Right forelimb (tissue), 1 donor: ENCODE measurements at places on chromosomes 4 and X.
A peak's percentile ranks its signal among the peaks of the same experiment; 100 is the strongest.

DNA sequence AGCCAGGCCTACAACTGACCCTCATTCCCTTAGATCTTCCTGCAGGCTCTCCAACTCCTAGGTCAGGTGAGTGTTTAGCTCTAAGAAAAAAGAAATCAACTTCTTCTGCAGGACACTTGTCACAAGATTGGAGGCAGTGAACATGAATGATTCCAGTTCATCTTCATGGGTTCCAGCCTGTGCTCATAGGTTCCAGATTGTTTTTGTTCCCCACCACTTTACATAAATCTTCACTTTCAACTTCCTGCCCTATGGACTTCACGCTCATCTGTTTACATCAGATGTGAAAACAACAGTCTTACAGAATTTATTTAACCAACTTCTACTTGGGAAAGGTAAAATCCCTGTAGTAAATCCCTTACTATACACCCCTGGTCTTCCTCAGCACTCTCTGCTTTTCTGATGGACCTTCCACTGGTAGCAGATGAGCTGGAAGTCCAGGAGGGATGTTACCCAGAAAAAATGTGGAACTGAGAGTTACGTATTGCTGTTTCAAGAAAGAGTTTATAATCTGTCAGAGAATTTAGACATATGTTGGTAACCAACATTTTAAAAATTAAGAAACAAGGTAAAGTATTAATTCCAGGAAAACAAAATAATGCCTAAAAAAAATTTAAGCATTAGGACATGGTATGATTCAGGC, 62.4 kb downstream of the ANAPC10 start:
- no peak for DNase-seq

DNA sequence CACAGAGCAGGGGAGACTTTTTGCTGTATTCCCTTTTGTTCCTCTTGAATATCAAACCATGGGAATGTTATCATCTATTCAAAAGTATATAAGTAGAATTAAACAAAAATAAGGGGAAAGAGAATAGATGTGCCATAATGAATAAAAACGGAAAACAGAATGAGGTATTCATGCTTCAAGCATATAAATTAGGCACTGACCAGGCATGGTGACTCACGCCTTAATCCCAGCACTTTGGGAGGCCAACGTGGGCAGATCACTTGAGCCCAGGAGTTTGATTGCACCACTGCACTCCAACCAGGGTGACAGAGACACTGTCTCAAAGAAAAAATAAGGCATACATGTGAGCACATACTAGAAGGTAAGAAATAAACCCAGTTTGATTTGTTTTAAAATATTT, 16.3 kb upstream of the NEUROG2 start:
- no peak for DNase-seq

DNA sequence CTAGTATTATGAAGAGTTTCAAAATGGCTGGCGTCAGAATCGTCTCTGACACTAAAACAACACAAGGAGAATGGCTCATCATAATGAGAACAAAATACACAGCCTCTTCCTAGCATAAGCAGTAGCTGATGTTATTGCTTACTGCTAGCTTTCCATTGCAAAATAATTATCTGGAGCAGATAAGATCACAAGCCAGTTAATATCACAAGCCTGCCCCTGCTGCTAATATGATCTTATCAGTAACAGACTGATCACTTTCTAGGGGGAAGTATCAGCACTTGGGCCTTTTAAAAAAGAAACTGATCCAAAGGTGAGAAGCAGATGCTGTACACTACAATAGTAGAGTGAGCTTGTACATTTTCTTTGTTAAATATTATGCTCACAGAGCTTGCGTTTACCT, 554.8 kb upstream of the PABPC4L start:
- DNase-seq = no peak

DNA sequence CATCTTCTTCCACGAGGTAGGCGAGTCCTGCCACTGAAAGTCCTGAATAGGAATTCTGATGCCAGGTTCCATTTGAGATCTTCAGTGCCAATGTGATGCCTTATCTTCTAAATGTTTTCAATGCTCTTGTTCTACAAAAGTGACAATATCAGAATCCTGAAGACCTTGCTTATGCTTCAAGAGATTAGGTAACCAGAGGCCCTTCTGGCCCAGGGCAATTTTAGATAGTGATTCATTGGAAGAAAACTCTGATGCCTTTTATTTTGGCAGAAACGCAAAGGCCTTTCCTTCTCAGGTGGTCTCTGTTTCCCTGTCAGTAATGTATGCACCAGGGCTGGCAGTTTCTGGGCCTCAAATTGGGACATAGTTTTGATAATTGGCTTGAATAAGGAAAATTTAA, 144.8 kb downstream of the CEP135 start:
- no peak for DNase-seq

- DNase-seq = no peak
Measured at GRCh38 chrX:104469771-104470170, 96.2 kb upstream of the IL1RAPL2 start.

GRCh38 chr4:124337874-124338273, 374.7 kb downstream of the ANKRD50 start:
- no peak for DNase-seq

GRCh38 chr4:31349907-31350306, 629.7 kb downstream of the PCDH7 start:
- DNase-seq = no peak

- no peak for DNase-seq
Measured at GRCh38 chrX:136325377-136325776, 24.6 kb downstream of the ADGRG4 start.

DNA sequence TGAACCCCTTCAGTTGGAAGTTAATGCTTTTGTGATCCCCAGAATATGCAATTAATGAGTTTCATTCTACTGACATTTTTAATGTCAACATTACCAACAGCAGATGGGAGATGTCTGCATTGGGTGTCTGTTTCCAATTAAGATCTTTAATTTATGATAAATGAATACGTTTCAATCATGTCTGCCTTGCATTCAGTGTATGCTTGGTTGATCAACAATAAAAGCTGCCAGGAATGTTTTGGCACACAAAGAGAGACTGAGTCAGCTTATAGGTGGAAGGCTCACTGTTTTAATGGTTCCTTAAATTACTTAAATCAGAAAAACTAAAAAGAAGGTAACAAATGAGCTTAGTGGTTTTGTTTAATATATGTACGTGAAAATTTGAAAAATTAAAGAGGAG, 359.9 kb upstream of the CNKSR2 start:
- DNase-seq = no peak

DNA sequence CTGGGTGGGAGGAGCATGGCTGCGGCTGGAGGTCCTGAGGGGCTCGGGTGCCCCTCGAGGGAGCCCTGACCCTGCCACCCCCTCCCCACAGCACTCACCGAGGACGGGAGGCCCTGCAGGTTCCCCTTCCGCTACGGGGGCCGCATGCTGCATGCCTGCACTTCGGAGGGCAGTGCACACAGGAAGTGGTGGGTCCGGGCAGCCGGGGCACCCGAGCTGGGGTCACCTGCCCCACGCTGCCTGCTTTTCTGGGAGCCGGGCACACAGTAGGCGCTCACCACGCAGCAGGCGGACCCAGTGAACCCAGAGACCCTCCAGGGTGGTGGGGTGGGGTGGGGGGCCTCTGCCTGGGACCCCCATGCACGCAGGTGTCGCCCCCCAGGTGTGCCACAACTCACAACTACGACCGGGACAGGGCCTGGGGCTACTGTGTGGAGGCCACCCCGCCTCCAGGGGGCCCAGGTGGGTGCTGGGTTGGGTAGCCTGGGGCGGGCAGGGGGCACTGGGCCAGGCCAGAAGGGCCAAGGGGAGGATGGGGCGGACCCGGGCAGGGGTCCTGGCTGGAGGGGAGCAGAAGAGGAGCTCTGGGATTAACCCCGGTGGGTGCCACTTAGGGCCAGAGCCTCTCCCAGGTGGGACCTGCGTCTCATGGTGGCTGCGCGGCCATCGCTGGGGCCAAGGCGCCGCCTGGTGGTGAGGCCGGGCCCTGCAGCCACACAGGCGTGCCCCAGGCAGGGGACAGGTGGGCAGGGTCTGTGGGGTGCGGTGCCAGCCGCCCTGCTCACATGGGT, 1.4 kb downstream of the HGFAC start:
- DNase-seq = no peak

GRCh38 chr4:1241936-1242505, 6.9 kb downstream of the CTBP1 start:
- no peak for DNase-seq

DNA sequence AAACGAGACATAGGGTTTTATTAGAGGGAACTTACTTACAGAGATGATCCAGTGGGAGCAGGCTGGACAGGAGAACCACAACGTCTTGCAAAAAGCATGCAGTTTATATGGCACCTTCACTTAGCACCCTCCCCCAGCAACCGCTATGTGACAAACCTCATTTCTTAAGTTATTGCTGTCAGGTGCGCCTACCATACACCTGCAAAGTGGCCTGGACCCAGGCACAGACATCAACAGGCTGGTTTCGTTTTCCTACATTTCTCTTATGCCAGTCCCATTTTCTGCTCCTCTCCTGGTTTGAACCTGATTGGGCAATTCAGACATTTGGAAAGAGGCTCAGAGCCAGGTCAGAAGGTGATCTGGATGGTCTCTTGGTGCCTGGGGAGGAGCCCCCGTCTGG, 18.3 kb downstream of the RTL5 start:
- no peak for DNase-seq

DNA sequence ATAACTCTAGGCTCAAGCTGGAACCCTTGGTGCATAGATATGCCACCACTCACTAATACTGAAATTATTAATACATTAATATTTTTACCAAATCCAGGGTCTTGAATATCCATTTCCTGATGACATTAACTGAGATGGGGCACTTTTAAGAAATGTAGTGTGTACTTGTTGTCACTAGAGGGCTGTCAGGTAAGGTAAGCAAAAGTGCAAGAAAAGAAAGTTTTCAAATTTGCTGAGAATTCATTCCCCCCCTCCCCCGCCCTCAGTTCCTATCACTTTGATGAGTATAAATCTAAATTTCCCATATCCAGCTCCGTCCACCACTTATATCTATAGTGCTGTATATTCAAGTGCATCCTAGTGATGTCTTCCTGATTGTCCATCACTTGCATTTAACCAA, 20.5 kb upstream of the WDR44 start:
- DNase-seq = no peak

GRCh38 chr4:76388160-76388908, 32.6 kb downstream of the CCDC158 start:
- DNase-seq = no peak

DNA sequence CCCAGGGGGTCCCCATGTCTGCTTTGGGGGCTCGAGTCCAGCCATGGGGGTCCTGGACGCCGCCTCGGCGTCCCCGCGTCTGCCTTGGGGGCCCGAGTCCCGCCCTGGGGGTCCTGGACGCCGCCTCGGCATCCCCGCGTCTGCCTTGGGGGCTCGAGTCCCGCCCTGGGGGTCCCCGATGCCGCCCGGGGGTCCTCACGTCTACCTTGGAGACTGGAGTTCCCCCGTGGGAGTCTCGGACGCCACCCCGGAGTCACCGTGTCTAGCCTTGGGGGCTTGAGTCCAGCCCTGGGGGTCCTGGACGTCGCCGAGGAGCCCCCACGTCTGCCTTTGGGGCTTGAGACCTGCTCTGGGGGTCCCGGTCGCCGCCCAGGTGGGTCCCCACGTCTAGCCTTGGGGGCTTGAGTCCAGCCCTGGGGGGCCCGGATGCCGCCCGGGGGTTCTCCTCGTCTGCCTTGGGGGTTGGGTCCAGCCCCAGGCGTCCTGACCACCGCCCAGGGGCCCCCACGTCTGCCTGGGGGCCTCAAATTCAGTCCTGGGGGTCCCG, 1.1 kb upstream of the GTPBP6 start:
- DNase-seq = no peak

GRCh38 chr4:125316791-125317524, 2.2 kb downstream of the FAT4 start:
- peak; percentile 63 for DNase-seq

GRCh38 chr4:174674305-174674840, 152.1 kb upstream of the HPGD start:
- no peak for DNase-seq

- DNase-seq = no peak
Measured at GRCh38 chr4:90445380-90445779, 318.2 kb downstream of the CCSER1 start.

DNA sequence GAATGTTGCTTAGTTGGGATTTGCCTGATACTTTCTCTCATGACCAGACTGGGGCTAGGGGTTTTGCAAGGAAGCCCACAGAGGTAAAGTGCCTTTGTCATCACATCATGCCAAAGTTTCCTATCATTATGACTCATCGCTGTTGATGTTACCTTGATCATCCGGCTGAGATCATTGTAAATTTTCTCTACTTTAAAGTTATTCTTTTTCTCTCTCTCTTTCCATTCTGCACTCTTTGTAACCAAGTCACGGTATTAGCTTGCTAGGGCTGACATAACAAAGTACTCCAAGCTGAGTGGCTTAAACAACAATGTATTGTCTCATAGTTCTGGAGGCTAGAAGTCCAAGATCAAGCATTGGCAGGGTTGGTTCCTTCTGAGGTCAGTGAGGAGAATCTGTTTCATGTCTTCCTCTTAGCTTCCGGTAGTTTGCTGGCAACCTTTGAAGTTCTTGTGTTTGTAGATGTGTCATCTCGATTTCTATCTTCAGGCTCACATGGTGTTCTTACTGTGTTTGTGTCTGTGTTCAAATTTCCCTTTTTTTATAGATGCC, 113.0 kb downstream of the DTHD1 start:
- no peak for DNase-seq

- no peak for DNase-seq
Measured at GRCh38 chr4:113564493-113564892, 197.0 kb downstream of the CAMK2D start.

DNA sequence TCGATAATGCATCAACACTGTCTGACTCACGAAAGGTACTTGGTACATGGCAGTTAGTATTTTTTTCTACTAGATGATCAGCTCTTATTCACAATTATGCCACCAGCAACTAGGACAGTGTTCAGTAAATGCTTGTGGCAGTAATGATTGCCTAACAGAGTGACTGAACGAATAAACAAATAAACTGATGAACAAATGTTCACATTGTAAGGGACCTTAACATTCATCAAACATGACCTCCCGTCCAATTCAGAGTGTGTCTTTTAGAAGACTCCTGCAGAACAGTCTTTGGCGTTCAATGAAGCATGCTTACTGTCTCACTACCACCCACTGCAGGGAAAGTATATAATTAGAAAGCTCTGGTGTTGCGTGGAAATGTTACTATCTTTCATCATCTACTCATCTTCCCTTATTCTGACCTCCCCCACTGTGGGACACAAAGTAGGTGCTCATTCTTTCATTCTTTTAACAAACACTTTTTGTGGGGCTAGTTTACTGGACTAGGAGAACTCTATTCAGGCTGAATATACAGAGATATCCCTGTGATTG, 319.3 kb downstream of the RAB28 start:
- DNase-seq = no peak

- no peak for DNase-seq
Measured at GRCh38 chr4:74042681-74043080, 4.2 kb upstream of the CXCL3 start.

DNA sequence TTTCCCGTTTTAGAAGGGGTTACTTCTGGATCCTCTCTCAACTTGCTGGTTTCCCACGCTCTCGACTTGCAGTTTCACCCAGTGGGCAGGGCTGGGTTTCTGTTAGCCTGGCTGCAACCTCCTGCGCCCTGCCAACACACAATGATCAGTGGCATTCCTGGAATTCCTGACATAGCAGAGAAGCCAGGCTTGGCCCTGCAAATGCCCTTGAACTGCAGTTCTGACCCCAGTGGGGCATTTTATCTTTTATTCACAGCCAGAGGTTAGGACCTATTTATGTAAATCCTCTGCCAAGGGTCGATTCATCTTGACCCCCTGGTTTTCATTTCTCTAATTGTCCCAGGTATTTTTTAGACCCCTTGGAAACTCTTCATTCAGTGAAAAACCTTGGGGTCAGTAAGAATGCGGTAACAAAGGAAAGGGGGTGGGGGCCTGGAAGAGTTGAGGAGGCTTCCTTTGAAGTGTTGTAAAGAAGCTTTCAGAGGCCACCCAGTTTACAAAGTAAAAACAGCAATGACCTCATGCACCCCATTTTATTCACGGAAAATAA, 217.6 kb downstream of the ZNF674 start:
- no peak for DNase-seq
